Activated CD4-positive, CD25-positive, alpha-beta regulatory T cell treated with anti-CD3 and anti-CD28 coated beads, Interleukin-2, amount 50 U/mL, for 24 hours (primary cell): ENCODE measurements at places on chromosomes 5 and 9.

DNA sequence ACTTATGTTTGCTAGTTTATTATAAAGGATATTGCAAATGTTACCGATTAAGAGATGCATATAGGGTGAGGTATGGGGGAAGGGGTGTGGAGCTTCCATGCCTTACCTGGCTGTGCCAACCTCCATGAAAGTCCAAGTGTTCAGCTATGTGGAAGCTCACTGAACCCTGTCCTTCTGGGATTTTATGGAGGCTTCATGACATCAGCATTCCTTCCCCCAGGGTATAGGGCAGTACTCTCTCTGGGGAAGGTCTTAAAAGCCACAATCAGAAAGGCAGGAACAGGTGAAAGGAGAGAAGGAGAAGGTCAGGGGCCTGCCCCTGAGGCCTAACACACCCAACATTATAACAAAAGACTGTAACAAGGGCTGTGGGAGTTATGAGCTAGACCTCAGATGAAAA is 592.6 kb downstream of the PDE4D start:
- no peak for ATAC-seq

DNA sequence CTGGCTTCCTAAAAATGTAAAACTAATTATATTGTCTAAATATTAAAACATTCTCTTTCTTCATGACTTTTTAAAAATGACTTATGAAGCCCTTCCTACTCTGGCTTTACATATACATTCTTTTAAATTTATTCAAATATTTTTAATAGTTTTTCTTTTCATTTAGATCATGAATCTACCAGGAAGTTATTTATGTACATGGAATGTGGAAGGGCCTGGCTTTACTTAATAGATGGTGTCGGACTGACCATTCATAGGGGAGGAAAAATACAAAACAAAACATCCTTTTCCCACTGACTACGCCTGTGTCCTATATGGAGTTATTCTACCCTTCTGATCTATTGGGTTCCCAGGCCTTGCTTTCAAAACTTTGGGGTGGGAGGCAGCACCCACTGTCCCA is 129.8 kb downstream of the MACROH2A1 start:
- ATAC-seq = no peak

DNA sequence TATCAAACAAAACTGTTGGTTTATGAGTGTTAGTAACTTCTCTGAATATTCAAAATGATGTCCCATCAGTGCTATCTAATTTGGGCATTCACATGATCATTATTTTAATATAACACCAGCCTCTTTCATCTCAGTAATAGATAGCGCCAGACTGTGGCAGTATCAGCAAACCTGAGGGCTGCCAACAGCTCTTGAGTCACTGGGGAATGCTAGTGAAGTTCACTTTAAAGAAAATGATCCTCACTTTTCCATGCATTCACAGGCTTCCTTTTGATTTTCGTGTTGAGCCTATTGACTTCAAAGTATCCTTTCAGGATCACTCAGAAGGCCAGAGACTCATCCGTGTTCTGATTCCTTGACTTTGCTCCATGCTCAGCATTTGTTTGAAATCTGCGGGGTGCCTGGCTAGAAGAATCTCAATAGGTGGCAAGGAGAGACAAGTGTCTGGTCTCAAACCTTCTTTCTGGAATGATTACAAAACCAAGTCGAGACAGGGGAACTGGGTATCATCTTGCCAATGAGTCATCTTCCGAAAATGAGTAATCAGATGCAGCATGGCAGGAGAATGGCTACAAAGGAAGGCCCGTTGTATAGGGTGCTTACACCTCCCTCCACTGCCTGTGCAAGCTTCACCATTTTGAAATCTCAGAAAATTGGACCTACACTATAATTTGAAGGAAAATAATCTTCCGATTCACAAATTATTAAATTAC is 509.1 kb downstream of the RASEF start:
- no peak for ATAC-seq

DNA sequence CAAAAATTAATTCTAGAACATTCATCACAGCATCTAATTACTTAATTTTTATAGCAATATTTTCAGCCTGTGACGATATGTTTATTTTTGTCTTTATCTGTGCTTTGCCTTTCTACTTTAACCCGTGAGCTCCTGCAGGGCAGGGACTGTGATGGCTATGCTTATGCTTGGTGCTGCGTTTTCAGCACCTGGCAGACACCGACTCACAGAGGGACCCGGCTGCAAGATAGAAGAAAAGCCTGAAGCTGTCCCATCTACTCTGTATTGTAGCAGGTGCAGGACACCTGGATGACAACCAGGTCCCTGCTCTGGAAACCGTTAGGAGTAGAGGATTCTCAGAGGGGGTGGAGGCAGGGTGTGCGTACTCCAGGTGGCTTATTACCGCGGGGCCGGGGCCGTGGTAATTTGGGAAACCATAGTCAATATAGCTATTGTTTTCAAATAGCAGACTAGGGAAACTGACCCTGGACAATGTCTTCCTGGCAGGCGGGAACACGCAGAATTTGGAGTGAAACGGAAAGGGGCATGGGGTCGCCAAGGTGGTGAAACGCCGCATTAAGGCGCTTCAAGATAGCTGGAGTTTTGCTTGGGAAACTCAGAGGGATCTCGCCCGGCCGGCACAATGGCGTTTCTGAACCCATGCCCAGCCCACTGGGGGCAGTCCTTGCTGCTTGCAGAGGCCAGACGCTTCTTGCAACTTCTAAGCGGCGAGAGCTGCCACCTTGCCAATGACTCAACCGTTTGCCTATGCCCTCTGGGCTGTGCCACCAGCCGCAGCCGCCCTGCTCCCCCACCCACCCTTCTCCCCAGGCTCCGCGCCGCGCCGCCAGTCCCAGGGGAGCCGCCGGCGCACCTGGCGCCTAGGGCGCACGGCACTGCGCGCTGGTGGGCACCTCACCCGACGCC is 140.1 kb upstream of the PALM2AKAP2 start:
- no peak for ATAC-seq

- ATAC-seq = no peak
Observed at GRCh38 chr9:1013021-1013420, 36.6 kb downstream of the DMRT3 start.

GRCh38 chr5:88195636-88196035 is 73.0 kb downstream of the TMEM161B start:
- ATAC-seq = no peak

DNA sequence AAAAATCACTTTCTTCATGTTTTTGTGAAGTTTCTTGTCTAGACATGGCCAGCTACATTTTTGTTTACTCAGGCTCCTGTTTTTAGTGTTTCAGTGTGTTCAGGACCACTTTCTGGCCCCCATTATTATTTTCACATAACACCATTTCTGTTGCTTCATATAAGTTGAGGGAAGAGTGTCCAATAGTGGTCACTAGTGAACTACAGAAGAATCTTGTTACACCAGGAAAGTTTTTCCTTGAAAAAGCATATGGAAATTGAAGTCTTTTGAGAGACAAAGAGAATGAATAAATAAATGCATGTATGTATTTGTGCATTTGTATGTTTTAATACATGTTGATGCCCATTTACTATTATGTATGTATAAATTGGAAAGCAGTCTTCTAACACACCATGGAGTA is 3.8 kb downstream of the ADAMTSL1 start:
- no peak for ATAC-seq

GRCh38 chr5:66351813-66352212 is 207.7 kb downstream of the SREK1 start:
- no peak for ATAC-seq

- no peak for ATAC-seq
Observed at GRCh38 chr9:1140057-1140456, 89.9 kb downstream of the DMRT2 start.

- ATAC-seq = no peak
Observed at GRCh38 chr5:180456792-180457191, 37.4 kb upstream of the CNOT6 start.

GRCh38 chr9:122228568-122229484 is at the start of gene LHX6:
TSS of gene LHX6 (minus strand) at chr9:122228957. CDS start at chr9:122228740, 217 bp downstream.
- ATAC-seq = no peak

GRCh38 chr5:167452136-167452535 is 839.3 kb upstream of the WWC1 start:
- ATAC-seq = no peak
